ENCODE measurements at places on chromosomes 11 and 22.
A peak's percentile ranks its signal among the peaks of the same experiment; 100 is the strongest.

- DNase-seq = no peak
Observed at GRCh38 chr11:133898031-133898769, 52.9 kb upstream of the SPATA19 start.

DNA sequence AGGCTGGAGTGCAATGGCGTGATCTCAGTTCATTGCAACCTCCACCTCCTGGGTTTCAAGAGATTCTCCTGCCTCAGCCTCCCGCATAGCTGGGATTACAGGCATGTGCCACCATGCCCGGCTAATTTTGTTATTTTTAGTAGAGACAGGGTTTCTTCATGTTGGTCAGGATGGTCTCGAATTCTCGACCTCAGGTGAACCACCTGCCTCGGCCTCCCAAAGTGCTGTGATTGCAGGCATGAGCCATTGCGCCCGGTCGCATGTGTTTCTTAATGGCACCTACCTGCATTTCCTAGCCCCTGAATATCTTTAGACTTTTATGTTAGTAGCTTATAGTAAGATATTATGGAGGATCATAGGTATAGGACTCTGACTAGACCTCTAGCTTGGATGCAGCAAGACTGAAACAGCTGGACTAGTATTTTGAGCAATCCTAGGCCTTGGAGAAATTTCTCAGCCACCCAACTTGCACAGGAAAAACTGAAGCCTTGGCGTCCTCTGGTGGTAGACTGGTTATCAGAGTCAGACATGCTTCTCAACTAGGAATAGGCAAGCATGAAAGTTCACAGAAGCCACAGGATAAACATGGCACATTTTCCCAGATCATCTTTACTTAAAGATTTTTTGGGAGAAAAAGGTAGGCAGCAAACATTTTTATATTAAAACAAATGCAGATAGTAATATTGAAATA, 22.7 kb upstream of the C1QTNF4 start:
- DNase-seq = no peak

DNA sequence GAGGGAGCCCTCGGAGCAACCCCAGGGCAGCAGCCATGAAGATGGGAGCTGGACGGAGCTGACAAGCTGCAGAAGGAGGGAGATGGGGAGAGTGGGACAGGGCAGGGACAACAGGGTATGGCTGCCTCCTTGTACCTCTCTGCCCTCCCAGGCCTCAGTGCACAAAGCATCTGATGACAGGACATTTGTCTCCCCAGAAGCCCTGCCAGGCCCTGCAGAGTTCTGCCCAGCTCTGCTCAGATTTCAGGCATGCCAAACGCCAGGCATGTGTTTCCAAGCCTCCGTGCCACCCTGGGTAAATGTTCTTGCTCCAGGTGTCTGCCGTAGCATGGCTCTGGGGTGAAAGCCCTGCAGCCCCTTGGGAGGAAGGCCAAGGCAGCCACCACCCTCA, 1.1 kb upstream of the IFITM10 start:
- DNase-seq = no peak

DNA sequence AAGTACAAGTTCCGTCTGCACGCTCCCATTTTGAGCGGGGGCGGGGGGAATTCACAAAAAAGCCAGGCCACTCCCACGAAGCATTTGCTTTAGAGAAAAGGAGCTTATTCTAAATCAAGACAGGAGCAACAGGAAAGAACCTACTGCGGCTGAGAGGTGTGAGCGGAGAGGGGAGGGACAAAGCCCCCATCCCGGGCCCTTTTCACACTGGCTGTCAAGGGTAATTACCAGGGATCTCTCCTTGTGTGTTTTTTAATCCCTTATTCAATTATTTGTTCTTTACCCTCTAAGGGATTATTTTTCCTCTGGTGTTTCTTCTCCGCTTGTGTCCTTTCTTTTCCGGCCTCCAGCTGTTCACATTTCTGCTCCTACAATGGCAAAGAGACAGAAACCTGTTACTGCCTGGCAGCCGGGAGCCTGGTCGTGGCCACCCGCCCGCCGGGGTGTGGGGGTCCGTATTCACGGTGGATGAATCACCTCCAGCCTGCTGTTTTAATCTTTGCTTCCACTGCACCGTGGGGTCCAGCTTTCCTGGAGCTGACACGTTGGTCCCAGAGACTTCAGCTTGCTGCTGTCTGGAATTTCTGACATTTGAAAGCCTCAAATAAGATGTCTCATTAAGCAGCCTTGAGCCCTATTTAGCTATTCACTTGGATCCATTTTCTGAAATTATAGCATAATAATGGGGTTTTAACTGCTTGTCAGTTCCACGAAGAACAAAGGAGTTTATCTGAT, 61.4 kb upstream of the FADD start:
- DNase-seq = no peak

GRCh38 chr22:48498526-48499331, 1328.9 kb downstream of the BRD1 start:
- DNase-seq = no peak

- DNase-seq = no peak
Observed at GRCh38 chr11:34439610-34440198, 970 bp downstream of the CAT start.

DNA sequence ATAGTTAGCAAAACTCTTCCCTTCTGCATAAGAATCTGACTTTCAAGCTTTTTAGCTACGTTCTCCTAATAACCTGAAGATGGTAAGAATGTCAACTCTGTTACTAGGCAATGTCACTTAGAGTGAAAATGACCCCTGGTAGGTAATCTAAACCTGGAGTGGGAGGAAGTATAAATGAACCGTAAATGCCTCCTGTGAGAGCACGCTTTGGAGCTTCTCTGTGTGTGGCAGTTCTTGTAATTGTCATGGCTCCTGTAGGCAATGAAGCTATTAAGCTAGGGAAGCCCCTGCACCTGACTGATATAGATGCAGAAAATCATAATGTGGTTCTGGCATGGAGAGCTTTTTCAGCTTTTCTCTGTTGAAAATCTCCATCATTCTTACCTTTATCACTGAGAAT, 29.4 kb downstream of the CALCA start:
- no peak for DNase-seq

DNA sequence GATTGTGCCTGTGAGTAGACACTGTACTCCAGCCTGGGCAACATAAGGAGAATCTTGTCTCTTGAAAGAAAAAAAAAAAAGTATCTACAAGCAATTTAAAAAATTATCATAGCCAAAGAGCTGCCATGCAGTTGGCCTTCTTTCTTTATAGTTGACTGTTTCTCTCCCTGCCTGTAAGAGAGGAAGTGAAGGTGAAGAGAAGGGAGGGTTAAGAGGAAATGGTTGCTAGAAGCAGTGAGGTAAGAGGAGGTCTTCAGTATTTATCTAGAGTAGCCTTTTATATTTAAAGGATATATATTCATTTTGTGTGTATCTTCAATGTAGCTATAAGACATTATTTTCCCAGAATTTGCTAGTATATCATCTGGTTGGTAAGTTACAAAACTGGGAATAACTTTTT, 217.9 kb downstream of the TMEM135 start:
- no peak for DNase-seq

DNA sequence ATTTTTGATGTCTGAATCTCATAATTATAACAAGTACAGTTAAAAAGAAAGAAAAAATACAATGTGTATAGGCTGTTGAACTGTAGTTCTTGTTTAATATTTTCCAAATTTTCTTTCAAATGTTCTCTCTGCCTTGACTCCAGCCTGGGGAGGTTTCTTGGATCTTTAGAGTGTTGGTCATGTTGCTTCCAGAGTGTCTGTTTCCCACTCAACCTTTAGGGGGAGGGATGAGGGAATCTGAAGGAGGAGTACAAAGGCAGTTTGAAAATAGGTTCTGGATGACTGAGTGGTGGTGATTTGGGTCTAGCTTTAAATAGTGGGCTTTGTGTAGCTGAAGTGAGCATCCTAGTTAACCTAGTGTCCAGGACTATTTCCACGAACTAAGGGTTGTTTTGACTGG, 2.0 kb downstream of the CTNND1 start:
- no peak for DNase-seq

DNA sequence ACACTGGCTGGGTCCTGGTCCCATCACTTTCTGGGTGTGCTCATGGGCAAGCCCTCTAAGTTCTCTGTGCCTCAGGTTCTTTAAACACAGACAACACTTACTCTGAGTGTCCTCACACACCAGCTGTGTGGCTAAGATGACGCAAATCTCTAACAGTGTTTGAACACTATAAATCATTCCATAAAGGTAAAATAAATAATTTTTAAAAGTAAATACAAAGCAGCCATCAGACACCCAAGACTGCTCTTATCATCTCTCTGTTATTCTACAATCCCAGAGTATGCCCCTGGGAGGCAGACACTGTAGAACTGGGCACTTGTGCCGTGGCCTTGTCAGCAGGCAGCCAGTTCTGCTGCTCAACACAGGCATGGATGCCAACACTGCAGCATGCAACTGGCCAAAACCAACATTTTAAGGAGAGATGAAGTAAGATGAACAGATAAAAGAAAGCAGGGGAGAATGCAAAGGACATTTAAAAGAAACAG, 56.8 kb downstream of the RPL27A start:
- no peak for DNase-seq

- DNase-seq = no peak
Observed at GRCh38 chr11:86888164-86889000, 66.8 kb downstream of the FZD4 start.

DNA sequence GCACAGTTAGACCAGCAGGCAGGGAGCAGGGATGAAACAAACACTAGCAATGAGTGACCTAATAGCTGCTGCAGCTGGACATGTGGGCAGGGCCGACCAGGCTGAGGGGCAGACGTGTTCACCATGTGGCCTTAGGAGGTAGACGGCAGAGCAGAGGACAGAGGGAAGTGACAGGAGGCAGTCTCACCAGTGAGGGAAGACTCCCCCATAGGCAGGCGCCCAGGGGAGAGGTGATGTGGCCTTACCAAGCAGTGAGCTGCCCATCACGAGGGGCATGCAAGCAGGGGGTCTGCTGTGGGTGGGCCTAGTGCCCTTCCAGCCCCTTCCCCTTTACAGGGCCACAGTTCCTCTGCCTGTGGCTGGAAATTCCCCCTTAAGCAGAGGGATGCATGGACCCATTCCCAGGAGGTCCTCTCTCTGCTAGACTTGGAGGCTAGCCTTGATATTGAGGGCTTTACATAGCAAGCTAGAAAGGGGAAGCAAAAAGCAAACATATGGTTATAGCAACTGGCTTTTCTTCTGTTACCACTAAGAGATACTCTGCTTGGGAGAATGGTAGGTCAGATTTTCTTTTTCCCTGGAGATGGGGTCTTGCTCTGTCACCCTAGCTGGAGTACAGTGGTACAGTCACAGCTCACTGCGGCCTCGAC, 67.6 kb downstream of the MPPED1 start:
- DNase-seq = no peak

- no peak for DNase-seq
Observed at GRCh38 chr11:3914805-3915204, 59.3 kb downstream of the STIM1 start.

- no peak for DNase-seq
Observed at GRCh38 chr11:104799251-104799650, 99.0 kb downstream of the CASP12 start.

- DNase-seq = no peak
Observed at GRCh38 chr22:46972901-46973831, 210.7 kb downstream of the TBC1D22A start.

- no peak for DNase-seq
Observed at GRCh38 chr11:110509472-110509871, 79.7 kb downstream of the FDX1 start.

GRCh38 chr22:35348026-35348590, 32.8 kb upstream of the HMOX1 start:
- no peak for DNase-seq

- no peak for DNase-seq
Observed at GRCh38 chr11:101510591-101510990, 73.2 kb downstream of the TRPC6 start.

- no peak for DNase-seq
Observed at GRCh38 chr11:103880968-103881367, 155.5 kb upstream of the DDI1 start.

DNA sequence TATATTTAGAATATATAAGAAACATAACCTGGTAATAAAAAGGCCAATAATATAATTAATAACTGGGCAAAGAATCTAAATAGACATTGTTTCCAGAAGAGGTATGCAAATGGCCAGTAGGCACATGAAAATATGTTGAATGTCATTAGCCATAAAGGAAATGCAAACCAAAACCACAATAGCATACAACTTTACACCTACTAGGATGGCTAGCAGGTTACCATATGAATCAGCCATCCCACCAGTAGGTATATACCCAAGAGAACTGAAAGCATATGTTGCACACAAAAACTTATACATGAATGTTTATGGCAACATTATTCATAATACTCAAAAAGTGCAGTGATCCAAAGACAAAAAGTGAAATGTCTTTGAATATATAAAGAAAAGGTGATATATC, 2.7 kb upstream of the OR2D2 start:
- no peak for DNase-seq

DNA sequence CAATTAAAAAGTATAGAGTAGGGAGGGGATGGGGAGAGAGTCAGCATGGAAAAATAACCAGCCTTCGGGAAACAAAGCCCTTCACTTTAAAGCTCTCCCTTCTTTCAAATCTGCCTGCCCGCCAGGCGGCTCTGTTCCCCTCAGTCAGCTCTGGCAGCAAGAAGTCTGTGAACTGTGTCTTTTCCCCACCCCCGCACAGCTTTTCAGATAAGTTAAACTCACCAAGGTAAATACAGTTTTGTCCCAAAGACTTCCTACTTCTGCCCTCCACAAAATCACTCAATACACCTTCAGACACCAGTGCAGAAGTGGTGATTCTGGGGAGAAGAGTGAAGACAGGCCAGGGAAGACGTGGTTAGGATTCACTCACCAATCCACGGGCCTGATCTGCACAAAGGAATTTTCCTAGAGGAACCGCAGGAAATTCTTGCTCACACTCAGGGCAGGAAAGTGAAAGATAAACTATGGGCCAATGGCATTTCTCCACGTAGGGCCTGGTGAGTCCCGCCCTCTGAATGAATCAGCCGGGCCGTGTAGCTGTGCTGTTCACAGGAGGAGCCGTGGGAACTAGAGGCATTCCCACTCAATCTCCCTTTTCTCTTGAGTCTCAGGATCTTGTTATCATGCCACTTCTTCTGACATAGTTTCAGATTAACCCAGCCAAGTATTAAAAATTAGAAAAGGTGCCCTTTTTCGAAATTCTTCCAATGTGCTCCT, at the start of gene TRIM5:
TSS of gene TRIM5 (minus strand) at position 429 of the 717 bp plus-strand sequence. CDS start 4,897 bp downstream, outside the sequence.
- peak; percentile 76 for DNase-seq

GRCh38 chr11:60771879-60772525, 13.1 kb upstream of the MS4A10 start:
- DNase-seq = no peak

DNA sequence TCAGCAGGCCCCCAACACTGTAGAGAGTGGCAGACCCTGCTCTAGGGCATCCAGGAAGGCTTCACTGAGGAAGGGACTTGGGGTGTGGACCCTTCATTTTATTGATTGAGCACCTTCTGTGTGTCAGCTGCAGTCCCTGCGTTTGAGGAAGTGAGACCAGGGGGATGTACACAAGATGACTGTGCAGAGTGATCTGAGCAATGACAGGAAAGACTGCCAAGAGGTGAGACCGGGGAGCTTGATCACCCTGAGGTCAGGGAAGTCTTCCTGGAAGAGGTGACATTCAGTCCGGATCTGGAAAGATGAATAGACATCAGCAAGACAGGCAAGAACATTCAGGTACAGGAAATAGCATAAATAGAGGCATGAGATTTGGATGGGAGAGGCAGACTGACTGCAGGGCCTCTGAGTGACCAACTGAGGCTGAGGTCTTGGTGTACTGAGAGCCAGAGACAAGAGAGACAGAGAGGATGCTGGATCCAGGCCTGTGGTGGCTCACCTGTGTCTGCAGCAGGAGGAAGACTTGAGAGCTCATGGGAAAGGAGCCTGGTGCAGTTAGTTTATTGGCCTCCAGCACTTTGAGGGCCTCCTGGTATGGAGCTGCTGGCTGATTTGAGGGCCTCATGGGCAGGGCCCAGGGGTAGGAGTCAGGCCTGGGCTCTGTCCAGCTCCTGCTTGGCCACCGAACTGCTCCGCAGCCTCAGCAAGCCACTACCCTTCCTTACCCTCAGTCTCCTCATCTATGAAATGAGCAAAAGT, 5.2 kb downstream of the DGAT2 start:
- peak; percentile 13 for DNase-seq
